ENCODE measurements at places on chromosomes 1 and 21.

GRCh38 chr1:215584389-215584788 is 17.3 kb downstream of the KCTD3 start:
- DNase-seq: no peak

DNA sequence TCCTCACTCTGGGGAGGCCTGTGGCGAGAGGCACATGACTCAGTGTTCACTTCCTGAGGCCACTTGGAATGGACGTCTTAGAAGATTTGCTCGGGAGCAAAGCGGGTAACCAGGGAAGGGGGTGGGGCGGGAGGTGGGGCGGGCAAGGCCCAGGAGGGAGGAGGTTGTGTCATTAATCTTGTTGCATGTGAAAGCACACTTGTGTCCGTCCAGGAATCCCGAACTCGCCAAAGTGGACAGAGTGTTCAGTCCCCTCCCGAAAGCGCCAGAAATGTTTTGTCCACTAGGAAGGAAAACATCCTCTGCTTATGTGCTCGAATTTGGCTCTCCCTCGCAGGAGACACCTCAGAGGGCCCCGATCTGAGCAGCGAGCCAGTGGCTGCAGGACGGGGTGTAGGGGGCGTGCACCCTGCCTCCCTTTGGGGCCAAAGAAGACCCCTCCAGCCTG is 84.2 kb downstream of the SPSB1 start:
- DNase-seq: peak; percentile 83

- peak; percentile 73 for DNase-seq
Measured at GRCh38 chr1:6519935-6520671, 28.6 kb upstream of the PLEKHG5 start.

GRCh38 chr1:173015629-173016028 is 35.1 kb downstream of the TNFSF18 start:
- DNase-seq: no peak

- DNase-seq: no peak
Measured at GRCh38 chr1:162139211-162139610, 69.7 kb downstream of the NOS1AP start.

GRCh38 chr1:16167331-16168143 is 11.7 kb upstream of the EPHA2 start:
- DNase-seq: peak; percentile 74

- no peak for DNase-seq
Measured at GRCh38 chr1:170634293-170634692, 29.6 kb upstream of the PRRX1 start.

- no peak for DNase-seq
Measured at GRCh38 chr1:118618618-118619340, 369.4 kb downstream of the TBX15 start.

DNA sequence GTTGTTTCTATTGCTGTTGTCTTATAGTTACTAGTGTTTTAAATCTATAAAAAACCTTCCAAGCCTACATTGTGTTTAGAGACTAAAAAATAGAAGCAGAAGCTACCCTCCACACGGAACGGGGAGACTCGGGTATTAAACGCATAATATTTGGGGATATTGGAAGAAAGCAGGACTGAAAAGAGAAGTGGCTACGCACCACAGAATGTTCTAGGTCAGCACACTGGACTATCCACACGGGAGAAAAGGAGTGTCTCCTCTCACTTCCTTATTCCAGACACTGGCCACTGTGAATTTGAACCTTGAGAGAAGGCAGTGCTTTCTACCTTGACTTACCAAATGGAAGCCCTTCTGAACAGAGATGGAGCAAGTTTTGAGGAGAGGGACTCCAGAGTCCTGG is 1.0 kb upstream of the OR10J4 start:
- no peak for DNase-seq

DNA sequence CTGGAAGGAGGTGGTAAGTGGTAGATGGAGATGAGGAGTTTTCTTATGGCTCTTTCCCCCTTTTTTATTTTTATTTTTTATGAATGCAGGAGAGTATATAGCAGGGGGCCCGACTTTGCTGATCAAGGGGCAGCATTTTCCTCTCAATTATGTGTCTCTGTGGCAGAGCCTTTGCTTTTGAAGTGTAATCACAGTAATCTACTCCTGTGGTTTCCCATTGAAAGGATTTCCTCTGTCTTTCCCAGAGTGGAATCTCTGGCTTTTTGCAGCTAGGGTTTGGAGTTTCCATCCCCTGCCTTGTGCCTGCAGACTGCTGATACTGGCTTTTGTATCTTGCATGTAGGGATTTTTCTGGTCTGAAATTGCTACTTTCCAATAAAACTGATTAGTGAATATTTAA is 29.1 kb downstream of the ARID1A start:
- DNase-seq: no peak

GRCh38 chr1:229856009-229856650 is 210.9 kb upstream of the GALNT2 start:
- no peak for DNase-seq

DNA sequence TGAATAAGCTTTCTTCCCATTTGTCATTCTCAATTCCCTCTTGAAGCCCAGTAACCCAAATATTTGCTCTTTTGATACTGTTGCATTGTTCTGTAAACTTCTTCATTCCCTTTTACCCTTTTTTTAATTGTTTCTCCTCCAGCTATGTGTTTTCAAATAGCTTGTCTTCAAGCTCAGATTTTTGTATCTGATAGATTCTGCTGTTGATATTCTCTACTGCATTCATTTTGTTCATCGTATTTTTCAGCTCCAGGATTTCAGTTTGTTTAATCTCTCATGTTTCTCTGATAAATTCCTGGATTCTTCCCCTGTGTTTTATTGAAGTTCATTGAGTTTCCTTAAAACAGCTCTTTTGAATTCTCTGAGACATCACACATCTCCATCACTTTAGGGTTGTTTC is 51.8 kb downstream of the PKN2 start:
- DNase-seq: no peak

DNA sequence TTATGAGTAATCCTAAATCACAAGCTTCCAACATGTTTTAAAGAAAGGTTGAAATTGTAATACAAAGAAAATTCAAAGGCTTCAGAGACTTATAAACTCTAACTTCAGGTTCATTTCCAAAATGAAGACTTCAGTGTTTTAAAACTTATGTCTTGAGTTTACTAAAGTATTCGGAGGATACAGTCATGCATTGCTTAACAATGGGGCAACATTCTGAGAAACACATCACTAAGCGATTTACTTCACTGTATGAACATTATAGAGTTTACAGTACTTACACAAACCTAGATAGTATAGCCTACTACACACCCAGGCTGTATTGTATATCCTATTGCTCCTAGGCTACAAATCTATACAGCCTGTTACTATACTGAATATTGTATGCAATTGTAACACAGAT is 38.3 kb downstream of the CEP170 start:
- no peak for DNase-seq

DNA sequence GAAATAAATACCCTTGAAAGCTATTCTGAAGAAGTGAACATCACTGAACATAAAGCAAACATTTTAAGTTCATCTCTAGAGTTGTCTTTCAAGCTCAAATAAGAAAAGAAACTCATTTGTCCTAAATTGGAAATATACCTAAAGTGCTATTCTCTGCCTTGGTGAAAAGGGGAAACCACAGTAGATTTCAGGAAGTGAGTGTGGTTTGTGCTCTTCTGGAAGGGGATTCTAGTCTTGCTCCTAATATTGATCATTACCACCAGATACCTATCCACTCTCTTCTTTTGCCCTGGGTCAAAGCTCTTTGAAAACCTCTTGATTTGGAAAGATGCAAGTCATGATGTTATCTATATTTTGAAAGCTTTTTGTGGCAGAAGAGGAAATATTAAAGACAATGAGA is 798.1 kb downstream of the ADGRL2 start:
- DNase-seq: no peak

GRCh38 chr1:151509350-151510019 is 1.7 kb upstream of the CGN start:
- DNase-seq: no peak

DNA sequence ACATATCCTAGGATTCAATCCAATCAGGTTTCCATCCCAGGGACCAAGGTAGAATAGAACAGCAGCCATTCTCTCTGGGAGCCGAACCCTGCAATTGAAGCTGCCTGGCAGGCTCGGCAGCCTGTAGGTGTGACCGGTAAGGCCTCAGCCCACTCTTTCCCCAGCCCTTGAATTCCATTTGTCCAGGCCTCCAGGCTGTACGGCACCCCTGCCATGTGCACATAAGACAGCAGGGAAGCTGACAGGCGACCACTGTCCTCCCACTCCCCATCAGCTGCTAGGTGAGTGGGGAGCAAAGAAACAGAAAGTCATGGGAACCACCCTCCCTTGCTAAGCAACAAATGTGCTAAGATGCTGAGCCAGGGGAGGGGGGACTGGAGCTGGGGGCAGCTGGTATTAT is 23.0 kb downstream of the OPTC start:
- no peak for DNase-seq

DNA sequence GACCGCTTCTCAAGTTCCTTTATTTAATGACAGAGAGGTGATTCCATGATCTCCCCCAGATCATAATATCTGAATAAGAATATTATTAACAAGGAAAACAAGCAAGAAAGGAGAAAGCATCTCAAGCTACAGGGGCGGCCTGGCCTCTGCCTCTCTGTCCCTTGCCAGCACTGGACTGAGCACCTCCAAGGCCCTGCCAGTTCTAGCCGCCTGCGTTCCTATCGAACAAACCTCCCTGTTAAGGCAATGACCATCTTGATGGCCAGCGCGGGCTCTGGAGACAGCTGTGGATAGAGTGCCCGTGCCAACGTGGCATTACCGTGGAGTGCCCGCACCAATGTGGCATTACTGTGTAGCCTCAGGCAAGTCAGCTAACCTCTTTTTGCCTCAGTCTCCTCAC is 84.8 kb downstream of the NPHP4 start:
- DNase-seq: no peak

- DNase-seq: no peak
Measured at GRCh38 chr1:51281807-51282206, 45.7 kb downstream of the RNF11 start.

GRCh38 chr21:44987301-44987885 is 47.6 kb downstream of the SLX9 start:
- DNase-seq: no peak

- DNase-seq: peak; percentile 88
Measured at GRCh38 chr1:12591267-12591938, 26.6 kb downstream of the DHRS3 start.

- DNase-seq: no peak
Measured at GRCh38 chr1:193221651-193222050, 35.2 kb upstream of the B3GALT2 start.

GRCh38 chr1:40058453-40059337 is 18.2 kb downstream of the CAP1 start:
- DNase-seq: no peak

GRCh38 chr1:218274511-218274910 is 10.6 kb upstream of the RRP15 start:
- DNase-seq: no peak

DNA sequence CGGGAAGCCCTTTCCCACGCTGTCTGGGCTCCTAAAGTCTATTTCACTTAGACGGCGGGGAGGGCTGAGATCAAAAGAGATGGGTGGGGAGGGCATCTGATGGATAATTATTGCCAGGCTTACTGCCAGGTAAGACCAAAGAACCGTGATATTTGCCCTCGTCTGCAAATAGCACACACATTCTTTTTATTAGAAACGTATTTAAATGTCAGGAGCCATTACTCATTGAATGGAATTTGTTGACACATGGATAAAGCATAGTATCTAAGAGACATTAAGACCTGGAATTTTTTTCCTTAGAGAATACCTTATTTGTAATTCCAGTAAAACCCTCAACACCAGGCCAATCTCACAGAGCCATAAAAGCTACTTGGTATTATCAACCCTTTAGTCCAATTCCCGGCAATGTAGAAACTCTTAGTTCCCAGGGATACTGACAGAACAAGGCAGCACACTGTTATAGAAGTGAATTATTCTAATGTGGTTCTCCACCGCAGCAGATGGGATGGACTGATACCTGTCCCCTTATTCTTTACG is 10.6 kb downstream of the URB1 start:
- no peak for DNase-seq

DNA sequence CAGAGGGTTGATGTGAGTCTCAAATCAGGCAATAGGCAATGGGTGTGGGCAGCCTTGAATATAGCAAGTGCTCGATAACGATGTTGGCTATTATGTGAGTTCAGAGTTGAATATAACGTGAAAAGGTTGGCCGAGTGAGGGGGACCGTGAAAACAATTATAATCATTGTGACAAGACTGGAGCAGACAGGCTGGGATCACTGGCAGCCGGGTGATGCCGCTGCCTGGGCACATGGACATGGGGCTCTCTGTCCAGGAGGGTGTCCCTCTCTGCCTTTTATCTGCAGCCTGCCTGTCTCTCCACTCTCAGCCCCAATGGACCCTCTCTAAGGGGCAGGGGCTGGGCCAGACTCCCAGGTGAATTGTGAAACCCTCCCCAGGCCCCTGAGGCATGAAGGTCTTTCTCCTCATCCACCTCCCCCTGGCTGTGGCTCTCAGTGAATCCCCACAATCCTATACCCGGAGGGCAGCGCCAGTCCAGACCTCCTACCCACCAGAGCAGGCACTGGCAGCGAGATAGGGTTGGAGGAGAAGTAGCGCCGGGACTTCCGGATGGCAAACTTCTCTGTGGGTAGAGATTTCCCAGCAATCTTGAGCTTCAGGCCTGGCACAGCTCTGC is 36.4 kb downstream of the TTC39A start:
- no peak for DNase-seq

- DNase-seq: no peak
Measured at GRCh38 chr1:233277637-233278606, 17.6 kb downstream of the PCNX2 start.

GRCh38 chr1:176925223-176925622 is 239.3 kb downstream of the ASTN1 start:
- DNase-seq: no peak

GRCh38 chr1:154607106-154607608 is 829 bp downstream of the ADAR start:
- no peak for DNase-seq

DNA sequence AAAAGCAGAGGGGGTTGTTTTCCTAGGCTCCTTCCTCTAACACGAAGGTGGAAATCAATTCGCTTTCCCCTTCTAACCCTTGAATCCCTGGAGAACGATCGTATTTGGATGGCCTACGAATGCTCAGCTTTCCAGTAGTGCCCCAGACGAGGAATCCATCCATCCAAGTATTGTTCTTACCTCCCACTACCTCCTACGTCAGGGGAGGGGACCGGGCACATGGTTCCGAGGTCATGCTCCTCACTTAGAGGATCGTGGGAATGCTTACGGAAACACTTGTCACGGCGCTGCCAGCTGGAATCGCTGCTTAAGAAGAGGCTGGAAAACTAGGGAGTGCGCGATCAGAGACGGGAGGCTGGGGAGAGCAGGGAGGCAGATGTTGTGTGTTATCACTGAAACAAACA is 47.4 kb downstream of the CAPZB start:
- peak; percentile 90 for DNase-seq

DNA sequence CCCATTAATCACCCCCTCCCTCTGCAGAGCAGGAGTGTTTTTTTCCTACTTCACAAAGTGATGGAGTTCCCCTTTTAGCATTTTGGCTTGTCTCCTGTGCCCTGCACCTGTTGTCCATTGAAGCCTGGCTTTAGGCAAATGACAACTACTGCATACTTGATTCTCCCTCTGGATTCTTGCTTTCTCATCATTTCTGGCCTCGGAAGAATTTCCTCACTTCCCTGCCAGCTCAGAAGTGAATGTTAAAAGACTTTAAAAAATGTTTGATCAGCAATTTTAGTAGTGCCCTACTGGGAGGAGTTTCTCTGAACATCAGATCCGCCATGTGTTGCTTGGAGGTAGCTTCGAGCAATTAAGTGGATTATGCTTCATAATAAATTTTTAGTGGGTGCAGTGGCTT is 28.1 kb downstream of the RCOR3 start:
- DNase-seq: no peak

- no peak for DNase-seq
Measured at GRCh38 chr1:2018217-2019171, 651 bp upstream of the GABRD start.

Measured in ovary (tissue), 10 donors.